ENCODE measurements at places on chromosomes 7 and 10.

- no peak for DNase-seq
Observed at GRCh38 chr10:128047991-128048818, 78.0 kb downstream of the MKI67 start.

GRCh38 chr10:27801171-27801785 is 55.7 kb upstream of the MKX start:
- DNase-seq: no peak

DNA sequence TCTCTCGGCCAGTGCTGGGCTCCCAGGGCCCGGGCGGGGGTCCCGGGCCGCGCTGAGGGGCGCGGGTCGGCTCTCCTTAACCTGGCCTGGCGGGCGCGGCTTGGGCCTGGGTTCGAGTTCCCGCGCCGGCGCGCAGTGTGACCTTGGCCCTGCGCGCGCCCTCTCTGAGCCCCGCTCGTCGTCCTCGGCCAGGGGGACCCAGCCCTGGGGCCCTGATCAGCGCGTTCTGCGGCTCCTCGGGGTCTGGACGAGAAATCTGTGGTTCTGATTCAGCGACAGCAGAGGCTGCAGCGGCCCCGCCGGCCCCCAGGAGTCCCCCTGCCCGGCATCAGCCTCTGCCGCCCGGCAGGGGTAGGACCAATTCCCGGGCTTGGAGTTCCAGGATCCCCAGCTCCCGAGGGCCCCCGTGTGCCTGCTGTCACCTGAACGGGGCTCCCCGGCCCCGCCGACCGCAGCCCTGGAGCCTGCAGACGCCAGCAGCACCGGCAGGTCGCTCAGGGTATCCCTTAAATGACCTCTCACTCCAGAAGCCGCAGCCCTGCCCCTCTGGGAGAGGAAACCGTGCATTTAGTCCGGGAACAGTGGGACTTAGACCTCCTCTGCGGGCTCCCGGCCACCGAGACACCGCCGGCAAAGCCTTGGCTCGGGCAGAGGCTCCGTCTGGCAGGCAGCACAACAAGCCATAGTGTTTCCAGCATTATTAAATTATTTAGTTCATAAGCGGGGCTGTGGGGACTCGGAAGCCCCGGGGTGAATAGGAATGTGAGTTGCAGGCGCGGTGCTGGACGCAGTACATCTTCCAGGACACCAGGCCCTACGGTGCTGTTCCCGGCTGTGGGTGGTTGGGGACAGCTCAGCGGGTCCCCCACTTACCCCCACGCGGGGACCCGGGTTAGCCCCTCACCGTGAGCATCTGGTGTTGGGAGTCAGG is 572 bp downstream of the CHST12 start:
- no peak for DNase-seq

- DNase-seq: no peak
Observed at GRCh38 chr10:124587811-124588211, 126.2 kb downstream of the LHPP start.

Data from cortex of kidney (tissue), 1 donor.